NCI-H2171 (cell line): ENCODE measurements at places on chromosomes 3 and 15.
A peak's percentile ranks its signal among the peaks of the same experiment; 100 is the strongest.

GRCh38 chr3:65919826-65920225 is 118.9 kb downstream of the MAGI1 start:
- DNase-seq = no peak

- no peak for DNase-seq
These were observed 107.8 kb downstream of the SNRK start for GRCh38 chr3:43394041-43394554.

GRCh38 chr15:66108483-66109265 is 144.9 kb downstream of the MEGF11 start:
- DNase-seq = peak; percentile 86

- no peak for DNase-seq
These were observed 144.1 kb upstream of the RASGRP1 start for GRCh38 chr15:38708672-38709180.

DNA sequence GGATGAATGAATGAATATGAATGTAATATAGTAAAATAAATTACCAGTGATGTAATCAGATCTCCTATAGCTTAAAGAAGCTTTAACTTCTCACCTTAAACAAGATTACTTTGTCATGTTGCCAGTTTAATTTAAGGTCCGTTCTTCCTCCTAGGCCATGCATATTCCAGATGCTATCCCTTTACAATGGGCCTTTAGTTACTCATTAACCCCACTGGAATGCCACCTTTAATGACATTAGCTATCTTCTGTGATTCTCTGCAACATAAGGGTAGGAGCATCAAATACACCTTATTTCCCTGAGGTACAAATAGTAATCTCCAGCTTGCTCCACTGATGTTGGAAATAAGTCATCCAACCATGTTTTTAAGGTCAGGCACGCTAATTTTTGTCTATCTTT is 63.0 kb upstream of the TIMP4 start:
- no peak for DNase-seq

DNA sequence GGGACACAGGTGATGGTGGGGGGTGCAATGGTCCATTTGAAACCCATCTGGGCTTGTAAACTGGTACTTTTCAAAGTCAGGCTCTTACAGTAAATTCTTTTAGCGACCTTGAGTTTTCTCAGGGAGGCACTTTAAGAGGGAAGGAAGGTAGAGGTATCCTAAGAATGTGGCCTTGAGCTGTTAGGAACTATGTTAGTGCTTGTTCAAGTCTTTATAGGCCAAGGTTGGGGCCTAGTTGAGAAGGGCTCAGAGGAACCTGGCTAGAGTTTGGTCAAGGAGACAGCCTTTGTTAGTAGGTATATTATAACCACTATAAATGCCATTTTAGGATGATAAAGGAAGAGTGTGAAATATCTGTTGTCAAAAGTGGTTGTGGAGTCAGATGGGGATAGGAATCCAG is 9.2 kb upstream of the CCK start:
- DNase-seq = no peak

DNA sequence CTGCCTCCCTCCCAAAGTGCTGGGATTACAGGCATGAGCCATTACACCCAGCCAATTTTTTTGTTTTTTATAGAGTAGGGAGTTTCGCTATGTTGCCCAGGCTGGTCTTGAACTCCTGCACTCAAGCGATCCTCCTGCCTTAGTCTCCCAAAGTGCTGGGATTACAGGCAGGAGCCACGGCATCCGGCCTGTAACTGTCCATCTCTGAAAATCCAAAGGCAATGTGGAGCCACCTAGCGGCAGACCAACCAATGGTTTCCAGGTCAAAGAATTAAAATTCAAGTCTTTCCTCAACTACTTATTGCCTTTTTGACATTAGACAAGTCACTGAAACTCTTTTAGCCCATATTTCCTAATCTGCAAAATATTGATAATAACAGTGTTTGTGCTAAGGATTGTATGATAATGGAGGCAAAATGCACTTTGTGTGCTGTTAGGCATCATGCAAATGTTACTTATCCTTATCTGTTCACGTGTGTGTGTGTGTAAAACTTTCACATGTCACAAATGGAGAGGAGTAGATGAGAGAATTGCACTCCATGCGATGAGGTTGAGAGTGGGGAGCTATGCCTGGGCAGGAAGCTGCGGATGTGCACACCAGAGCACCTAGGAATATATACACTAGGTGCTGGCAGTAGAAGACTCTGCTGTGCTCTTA is 48.7 kb downstream of the COL8A1 start:
- DNase-seq = peak; percentile 1

- DNase-seq = no peak
These were observed 69.7 kb upstream of the UBE3A start for GRCh38 chr15:25508369-25509002.

GRCh38 chr3:193879864-193880242 is 256.1 kb upstream of the HES1 start:
- DNase-seq = no peak

GRCh38 chr3:15451216-15452113 is 24.1 kb downstream of the EAF1 start:
- DNase-seq = no peak

GRCh38 chr3:160885791-160886286 is 129.8 kb downstream of the PPM1L start:
- DNase-seq = peak; percentile 92

- no peak for DNase-seq
These were observed 26.0 kb downstream of the SYNM start for GRCh38 chr15:99130765-99131440.

- DNase-seq = no peak
These were observed 11.5 kb downstream of the CLRN1 start for GRCh38 chr3:150960708-150961684.
